Iris pigment epithelial cell (primary cell): ENCODE measurements at places on chromosomes 13 and 19.

GRCh38 chr19:33348301-33349010, 25.1 kb upstream of the CEBPG start:
- peak; percentile 28 for DNase-seq

GRCh38 chr13:98289339-98289945, 112.4 kb upstream of the RNF113B start:
- no peak for DNase-seq

DNA sequence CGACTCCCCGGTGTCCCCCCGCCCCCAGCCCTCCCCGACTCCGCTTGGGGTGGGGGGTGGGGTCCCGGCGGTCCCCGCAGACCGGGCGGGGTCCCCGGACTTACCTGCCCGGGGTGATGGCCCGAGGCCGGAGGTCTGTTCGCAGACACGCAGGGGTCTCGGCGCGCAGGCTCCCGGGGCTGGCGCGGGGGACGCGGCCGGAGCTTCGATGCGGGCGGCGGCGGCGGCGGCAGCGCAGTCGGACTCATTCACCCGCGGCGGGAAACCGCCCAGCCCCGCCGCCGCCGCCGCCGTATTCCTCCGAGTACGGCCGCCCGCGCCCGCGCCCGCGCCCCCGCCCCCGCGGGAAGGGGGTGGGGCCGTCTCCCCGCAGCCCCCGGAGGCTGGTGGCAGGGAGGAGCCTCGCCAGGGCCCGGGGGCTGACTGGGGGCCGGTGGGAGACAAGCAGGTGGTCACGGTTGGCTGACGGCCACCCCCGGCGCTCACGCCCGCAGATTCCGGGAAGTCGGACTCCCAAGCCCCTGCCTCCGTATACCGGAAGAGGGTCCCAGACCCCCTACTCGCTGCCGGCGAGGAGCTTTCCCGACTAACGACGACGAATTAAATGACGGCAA, at the start of gene C2CD4C:
Gene C2CD4C (minus strand): TSS at position 246 of the 614 bp plus-strand sequence. CDS start 786 bp downstream, outside the sequence.
- peak; percentile 10 for DNase-seq

DNA sequence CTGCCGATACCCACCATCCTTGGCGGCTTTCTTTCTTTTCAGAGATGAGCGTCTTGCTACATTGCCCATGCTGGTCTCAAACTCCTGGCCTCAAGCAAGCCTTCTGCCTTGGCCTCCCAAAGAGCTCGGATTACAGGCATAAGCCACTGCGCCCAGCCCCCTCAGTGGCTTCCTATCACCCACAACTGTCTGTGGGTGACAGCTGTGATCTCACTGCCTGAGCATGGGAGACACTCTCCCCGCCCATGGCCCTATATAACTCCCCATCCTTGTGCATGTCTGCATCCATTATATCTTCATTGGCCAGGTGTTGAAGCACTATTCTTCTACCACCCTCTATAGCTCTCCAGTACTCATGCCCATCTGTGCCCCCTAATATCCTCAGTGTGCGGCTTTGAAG, 76.2 kb downstream of the PTPRS start:
- no peak for DNase-seq

DNA sequence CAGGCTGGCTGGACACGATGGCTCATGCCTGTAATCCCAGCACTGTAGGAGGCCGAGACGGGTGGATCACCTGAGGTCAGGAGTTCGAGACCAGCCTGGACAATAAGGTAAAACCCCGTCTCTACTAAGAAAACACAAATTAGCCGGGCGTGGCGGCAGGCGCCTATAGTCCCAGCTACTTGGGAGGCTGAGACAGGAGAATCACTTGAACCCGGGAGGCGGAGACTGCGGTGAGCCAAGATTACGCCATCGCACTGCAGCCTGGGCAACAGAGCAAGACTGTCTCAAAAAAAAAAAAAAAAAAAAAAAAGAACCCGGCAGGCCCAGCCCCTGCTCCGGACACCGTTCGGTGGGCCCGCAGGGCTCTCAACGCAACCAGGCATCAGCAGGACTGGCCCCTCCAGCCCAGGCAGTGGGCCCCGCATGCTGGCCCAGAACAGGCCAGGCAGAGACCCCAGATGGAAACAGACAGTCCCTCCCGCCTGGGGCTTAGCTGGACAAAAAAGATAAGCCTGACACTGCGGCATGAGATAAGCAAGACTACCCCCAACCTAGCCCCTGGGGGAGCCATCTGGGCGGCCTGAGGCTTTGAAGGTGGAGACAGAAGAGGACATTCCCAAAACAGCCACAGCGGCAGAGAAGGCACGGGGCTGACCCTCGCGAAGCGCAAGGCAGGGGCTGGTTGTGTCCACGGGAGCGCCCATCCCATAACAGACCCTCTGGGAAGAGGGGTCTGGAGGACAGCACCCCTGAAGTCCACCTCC, 11.6 kb downstream of the REXO1 start:
- no peak for DNase-seq

- DNase-seq = no peak
Measured at GRCh38 chr19:41895745-41896580, 13.0 kb downstream of the ARHGEF1 start.

DNA sequence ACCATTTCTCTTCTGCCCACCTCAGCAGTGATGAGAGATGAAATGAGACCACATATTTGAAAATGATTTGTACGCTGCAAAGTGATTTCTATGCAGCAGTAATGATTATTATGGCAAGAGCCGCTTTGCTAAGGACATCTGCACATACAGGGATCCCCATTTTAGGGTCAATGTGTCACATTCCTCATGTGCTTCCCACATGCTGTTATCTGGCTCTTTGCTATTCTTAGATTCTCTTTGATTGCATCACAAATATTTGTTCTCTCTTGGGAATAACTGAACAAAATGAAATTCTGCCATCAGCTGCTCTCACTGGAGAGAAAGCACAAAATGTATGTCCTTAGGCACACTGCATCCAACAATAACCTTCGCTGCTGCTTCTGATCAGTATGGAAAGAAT, 209.5 kb upstream of the IPO5 start:
- DNase-seq = peak; percentile 42

DNA sequence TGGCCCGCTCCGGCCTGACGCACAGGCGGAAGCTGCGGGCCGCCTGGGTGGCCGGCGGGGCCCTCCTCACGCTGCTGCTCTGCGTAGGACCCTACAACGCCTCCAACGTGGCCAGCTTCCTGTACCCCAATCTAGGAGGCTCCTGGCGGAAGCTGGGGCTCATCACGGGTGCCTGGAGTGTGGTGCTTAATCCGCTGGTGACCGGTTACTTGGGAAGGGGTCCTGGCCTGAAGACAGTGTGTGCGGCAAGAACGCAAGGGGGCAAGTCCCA, 4.4 kb downstream of the FFAR1 start:
- DNase-seq = no peak

GRCh38 chr13:111535523-111535811, 215.0 kb downstream of the TEX29 start:
- DNase-seq = no peak

DNA sequence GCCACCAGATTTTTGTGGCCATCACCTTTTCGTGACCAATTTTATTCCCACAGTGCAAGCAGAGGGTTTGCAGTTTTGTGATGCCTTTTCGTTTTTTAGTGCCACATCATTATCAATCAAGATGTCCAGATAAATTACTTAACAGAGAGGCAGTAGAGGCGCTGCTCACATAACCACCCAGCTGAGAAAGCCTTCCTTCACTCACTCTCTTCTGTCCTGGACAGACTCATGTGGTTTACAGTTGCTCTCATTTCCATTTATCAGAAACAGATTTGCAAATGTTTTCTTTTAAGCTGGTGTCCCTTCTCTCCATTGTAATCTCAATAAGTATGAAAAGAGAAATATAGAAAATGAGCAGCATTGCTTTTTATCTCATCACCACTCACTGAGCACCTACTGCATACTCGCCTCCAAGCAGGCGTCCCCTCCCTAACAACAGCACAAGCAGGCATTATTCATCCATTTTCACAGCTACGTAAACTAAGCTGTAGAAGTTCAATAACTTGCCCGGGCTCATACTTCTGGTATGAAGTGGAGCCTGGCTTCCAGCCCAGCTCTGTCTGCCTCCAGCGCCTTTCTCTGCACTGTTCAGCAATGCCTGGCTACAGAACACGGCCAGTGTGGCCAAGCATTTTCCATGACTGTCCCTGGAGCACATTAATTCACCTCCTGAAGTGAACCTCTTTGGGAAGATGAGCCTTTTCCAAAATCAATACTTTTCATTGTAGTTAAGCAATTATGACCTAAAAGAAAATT, 34.6 kb upstream of the KATNAL1 start:
- peak; percentile 94 for DNase-seq

- DNase-seq = no peak
Measured at GRCh38 chr13:23544668-23545067, 25.5 kb upstream of the TNFRSF19 start.

GRCh38 chr13:39866722-39867121, 211.3 kb downstream of the COG6 start:
- no peak for DNase-seq

- no peak for DNase-seq
Measured at GRCh38 chr19:9078651-9079050, 8.2 kb upstream of the OR1M1 start.

DNA sequence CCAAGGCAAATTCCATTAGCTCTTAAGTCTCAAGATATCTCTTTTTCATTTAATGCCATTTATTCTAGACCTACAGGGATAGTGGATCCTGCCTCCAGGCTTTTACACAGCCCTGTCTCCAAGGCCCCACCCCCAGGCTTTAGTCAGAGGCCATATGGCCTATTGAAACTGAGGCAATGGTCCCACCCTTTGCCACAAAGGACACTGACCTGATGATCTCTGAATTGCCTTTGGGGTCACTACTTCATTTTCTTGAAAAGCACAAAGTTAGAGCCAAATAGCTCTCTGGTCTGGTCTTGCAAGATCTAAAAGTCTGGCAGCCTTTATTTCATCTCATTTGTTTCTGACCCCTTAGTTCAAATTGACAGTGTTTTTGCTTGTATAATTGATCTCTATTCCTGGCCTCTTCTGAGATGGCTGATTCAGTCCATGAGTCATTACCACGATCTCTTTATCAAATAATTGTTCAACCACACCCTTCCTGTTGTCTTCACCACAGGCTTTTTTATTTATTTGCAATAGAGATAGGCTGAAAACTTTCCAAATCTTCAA, 209.8 kb downstream of the FGF14 start:
- peak; percentile 72 for DNase-seq

GRCh38 chr19:49556412-49557398, 23.7 kb downstream of the NOSIP start:
- DNase-seq = no peak

DNA sequence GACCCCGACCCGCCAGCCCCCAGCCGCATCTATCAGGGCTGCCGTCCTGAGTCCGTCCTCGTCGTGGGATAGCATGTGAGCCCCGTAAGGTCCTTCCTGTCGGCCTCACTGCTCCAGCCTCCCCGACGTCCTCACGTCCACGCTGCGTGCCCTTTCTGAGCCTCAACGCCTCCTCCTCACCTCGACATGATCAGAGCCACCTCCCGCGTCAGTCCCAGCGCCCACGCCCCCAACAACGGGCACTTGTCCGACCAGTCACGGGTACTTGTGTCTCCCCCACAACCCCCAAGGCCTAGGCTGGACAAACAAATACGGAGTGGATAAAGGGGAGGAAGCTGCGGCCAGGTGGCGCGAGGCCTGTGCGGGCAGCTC, 665 bp downstream of the ZNF497 start:
- DNase-seq = no peak

- DNase-seq = no peak
Measured at GRCh38 chr13:110230661-110231347, 76.2 kb downstream of the COL4A1 start.

- no peak for DNase-seq
Measured at GRCh38 chr13:81986308-81986707, 1645.4 kb upstream of the SPRY2 start.

DNA sequence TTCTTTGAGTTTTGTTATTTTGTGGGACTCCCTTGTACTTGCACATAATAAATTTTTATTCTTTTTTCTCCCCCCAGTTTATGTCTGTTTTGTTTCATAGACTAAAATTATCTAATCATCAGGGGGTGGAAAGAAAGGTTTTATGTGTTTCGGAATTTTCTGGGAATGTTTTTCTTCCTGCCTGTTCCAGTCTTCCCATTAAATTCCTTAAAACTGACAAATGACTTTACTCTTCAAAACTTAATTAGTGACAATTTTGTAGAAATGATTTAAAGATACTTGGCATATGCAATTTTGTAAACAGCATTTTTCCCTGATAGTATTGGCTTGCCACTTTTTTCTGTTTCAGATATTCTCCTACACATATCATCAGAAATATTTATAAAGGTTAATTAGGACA, 1813.4 kb downstream of the PCDH9 start:
- DNase-seq = no peak

- no peak for DNase-seq
Measured at GRCh38 chr13:46304546-46304945, 82.5 kb downstream of the RUBCNL start.

- DNase-seq = peak; percentile 86
Measured at GRCh38 chr13:29435125-29435911, 160.2 kb downstream of the SLC7A1 start.

- peak; percentile 23 for DNase-seq
Measured at GRCh38 chr19:35040826-35041547, 534 bp upstream of the HPN start.

- no peak for DNase-seq
Measured at GRCh38 chr19:7846155-7846646, 16.2 kb downstream of the EVI5L start.

GRCh38 chr19:18589380-18590272, 1.0 kb downstream of the REX1BD start:
- peak; percentile 83 for DNase-seq

GRCh38 chr13:56986121-56986520, 154.6 kb upstream of the PRR20A start:
- DNase-seq = no peak

GRCh38 chr13:27915301-27916207, 4.2 kb upstream of the PDX1 start:
- DNase-seq = no peak

- no peak for DNase-seq
Measured at GRCh38 chr13:107736731-107737130, 478.6 kb downstream of the LIG4 start.

GRCh38 chr13:27081893-27082679, 89.5 kb downstream of the USP12 start:
- peak; percentile 11 for DNase-seq

DNA sequence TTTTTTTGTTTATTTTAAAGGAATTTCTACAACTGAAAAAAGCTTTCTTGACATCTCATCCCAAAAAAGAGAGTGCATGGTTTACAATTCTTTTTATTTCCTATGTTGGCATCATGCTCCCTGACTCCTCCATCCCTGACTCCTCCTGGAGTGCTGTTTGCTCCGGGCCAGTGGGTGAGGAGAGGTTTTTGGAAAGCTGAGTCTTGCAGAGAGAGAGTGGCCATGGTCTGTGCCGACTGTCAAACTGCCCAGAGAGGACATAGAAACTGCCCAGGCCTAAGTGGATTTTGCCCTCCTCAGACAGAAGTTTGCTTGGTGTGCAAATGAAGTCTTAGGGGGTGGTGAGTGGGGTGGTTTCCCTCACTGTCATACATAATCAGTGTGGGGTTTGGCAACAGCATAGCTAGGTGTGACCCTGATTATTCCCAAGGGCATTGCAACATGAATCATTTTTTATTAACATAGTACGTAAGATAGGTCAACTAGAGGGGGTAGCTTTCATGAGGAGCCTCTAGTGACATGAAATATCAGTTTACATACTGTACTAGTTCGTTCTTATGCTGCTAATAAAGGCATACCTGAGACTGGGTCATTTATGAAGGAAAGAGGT, 179.8 kb upstream of the UBL3 start:
- DNase-seq = no peak
